Ammon's horn (tissue), 1 donor: ENCODE measurements at places on chromosomes 7 and 10.

DNA sequence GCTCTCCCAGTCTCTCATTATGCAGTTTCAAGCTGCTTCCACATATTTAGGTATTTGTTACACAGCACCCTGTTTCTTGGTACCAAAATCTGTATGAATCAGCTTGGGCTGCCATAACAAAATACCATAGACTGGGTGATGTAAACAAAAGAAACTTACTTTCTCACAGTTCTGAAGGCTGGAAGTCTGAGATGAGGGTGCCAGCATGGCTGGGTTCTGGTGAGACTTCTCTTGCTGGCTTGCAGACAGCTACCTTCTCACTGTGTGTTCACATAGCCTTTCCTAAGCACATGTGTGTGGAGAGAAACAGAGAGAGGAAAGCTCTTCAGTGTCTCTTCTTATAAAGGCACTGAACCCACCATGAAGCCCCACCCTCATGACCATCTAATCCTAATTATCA, 15.7 kb upstream of the CBLL1 start:
- DNase-seq: no peak

GRCh38 chr7:151276666-151277590, 28.4 kb upstream of the SMARCD3 start:
- DNase-seq: peak; percentile 70

- no peak for DNase-seq
Observed at GRCh38 chr10:126264102-126265018, 123.9 kb downstream of the ADAM12 start.

DNA sequence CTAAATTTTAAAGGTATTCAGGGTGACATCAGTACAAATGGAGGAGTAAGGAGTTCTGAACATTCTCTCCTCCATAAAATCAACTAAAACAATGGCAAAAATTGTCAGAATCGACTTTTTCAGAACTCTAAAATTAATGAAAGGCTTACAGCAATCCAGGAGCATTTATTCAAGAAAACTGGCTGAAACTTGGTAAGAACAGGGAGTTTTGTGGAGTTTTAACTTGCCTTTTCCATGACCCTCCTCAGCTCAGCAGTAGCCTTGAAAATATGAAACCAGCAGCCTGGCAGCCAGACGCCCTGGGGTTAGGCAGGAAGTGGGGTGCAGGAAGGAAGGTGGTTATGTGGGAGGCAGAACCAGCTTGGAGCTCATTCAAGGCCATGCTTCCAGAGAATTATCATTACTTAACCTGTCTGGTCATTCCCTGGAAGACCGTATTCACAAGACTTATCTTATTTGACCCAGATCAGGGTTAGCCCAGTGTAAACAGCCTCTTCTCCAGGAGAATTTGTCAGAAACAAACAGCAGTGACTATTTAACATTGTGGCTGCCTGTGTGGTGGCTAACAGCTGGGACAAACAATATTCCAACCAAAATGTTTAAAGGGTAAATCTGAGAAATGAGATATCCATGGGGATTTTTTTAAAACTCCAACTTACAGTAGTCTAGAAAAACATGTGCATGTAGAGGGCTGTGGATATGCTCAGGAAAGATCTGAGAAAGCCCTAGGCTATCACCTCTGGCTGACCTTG, 75.7 kb upstream of the MACROH2A2 start:
- no peak for DNase-seq

GRCh38 chr10:84173501-84173929, at the start of gene GPR15LG:
GPR15LG (plus strand) TSS chr10:84173801; CDS start chr10:84173852, 51 bp downstream.
- no peak for DNase-seq

DNA sequence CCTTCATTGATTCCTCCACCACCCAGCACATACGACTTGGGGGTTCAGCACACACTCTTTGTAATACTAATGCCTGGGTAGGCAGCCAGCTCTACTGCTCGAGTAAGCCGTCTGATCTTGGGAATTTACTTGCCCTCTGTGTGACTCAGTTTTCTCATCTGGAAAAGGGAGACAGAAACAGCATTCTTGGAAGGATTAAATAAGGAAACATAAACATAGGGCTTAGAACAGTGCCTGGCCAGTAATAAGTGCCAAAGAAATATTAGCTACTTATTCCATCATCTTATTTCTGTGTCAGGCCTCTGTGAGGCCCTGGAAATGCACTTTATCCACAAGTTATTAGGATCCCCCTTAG, 130.1 kb downstream of the TNS3 start:
- DNase-seq: no peak

- peak; percentile 55 for DNase-seq
Observed at GRCh38 chr10:34655286-34656170, 159.6 kb downstream of the PARD3 start.

DNA sequence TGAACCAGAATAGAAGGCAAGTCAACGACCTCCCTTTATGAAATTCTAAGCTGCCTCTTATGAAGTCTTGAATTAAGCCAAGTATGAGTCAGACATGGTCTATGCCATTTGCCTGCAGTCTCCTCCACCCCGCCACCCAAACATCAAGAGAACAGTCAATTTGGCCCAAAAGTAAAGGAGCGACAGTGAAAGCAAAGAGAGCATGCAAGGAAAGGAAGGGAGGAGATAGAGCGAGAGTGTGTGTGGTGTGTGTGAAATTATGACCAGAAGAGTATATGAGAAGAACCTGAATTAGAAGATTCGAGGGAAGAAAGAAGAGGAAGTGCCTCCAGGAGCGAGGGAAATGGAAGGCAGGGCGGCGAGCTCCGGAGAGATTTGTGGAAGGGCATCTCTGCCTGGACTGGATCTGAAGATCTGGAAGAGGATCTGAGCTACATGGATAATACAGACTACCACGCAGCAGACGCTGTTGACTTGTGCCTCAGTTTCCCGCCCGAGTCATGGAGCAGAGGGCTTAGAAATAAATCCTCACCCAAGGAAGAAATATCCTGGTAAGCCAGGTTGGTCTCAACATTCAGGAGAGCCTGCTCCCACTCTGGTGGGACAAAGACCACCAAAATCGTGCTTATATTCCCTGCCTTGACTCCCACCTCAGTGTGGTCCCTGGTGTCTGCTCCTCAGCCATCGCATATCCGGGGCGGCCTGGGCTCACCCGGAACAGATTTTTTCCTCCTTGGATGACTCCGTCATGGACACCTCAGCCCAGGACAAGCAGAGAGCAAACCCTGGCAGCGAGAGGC, 459 bp downstream of the ZDHHC6 start:
- DNase-seq: peak; percentile 23

DNA sequence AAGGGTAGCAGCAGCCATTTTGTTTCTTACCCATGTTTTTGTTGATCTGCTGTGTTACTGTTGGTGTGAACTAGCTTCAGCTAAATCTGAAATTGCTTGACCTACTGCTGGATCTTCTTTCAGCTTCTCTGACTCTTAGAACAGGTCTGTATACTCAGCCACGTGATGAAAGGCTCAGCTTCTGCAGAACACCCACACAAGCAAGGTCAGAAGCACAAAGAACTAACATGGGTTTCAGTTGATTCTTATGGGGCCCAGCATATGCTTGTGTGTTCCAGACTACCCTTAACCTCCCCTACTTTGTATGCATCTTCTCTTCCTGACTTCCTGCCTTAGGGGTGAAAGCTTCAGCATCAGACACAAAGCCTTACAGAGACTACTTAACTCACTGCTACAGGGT, 186.8 kb downstream of the HGF start:
- DNase-seq: no peak

GRCh38 chr7:71718563-71718962, 586.6 kb downstream of the GALNT17 start:
- DNase-seq: no peak

DNA sequence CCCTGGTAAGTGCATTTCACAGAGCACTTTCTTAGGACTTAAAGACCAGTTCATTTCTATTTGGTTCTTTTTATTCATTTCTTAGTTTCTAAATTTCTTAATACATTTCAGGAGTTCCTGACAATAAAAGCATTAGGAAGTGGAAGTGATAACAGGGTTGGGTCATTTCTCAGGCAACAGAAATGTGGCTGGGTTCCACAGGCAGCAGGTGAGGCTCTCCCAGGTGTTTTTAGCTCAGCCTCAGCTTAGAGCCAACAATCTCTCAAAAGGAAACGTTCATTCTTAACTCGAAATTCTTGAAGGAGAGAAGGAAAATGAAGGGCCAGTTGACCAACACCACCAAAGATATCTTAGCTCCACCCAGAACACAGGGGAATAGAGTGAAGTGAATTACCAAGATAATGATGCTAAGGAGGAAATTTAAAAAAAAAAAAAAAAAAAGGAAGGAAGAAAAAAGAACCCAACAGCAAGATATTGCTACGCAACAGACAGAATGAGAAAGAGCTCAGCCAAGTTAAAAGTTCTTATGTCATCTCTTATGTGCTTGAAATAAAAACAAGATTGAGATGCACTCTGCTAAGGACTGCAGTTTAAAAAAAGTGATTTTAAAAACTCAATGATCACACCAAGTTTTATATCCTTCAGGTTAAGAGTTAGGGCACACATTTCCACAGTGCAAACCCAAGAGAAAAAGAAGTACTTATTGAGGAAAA, 230.1 kb downstream of the GLI3 start:
- no peak for DNase-seq

DNA sequence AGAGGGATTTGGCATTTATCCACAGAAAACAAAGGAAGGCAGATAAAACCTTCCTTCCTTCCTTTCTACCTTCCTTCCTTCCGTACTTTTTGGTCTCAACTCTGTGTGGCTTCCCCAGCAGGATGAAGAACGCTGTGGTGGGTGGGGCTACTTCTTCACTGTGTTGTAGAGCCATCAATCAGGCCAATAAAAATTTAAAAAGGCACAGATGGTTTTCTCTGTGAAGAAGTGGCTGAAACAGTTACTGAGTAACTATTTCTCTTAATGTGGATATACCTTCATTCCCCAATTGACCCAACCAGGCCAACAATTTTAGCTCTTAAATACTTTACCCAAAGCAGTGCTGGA, 75.8 kb downstream of the ZNF92 start:
- no peak for DNase-seq

GRCh38 chr7:28702171-28702570, 256.0 kb downstream of the TRIL start:
- DNase-seq: no peak

DNA sequence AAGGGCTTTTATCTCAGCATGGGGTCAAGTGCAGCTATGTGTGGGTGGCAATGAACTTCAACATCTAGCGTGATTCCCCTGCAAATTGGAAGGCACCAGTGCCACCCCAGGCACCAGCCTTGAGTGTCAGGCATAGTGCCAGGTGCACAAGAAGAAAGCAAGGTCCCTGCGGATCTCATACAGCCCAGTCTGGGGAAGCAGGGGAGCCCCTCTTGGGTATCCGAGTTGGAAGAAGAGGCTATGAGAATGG, 269.0 kb downstream of the RPS24 start:
- DNase-seq: no peak
